ENCODE measurements at places on chromosomes 1 and 21. TPM values are rescaled to one million over a fixed set of nuclear protein-coding genes. Genes with fewer than 3 reads are reported as not detected.

DNA sequence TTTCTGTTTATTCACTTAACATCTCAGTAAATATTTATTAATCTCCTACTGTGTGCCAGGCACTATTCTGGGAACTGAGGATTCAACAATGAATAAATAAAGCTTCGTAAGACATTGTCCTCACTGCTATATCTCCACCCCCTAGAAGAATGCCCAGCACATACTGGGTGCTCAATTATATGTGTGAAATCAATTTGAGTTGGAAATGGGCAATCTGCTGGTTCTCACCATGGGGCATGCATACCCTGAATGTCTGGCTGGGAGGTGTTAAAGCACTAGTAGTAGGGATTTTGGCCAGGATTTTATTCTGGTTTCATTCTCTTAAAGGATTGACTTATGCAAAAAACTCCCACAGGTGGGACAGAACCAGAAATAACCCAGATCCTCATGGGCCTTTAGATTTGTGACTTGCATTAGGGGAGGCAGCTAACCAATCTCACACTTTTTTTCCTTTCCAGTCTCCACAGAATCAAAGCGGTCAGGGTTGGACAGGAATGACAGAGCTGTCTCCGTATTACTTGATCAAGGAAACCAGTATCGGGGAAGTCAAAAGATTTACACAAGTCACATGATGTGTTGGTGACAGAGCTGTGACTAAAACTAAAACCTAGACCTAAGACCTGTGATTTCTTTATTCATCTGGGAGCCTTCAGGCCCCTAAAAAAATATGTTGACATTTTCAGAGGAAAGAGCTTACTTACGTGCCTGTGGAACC, 12.8 kb downstream of the GFI1 start:
- no peak for DNase-seq

DNA sequence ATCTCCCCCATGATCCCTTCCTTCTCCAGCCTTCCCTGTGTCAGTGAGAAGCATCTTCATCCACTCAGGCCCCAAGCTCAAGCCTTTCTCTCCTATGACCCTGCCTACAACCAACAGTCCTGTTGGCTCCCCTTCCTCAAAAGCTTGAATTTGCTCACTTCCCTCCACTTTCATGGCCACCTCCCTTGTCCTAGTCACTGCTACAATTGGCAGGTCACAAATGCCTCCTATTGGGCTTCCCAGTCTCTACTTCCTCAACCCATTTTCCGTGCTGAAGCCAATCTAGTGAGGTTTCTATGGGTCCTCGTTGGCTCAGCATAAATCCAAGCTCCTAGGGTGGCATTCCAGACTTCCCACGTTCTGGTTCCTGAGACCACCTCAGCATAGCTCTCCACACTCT, 40.2 kb upstream of the SLC6A9 start:
- no peak for DNase-seq

KIAA1614 gene
- total RNA-seq = 0.08 TPM

E2F2 gene
- total RNA-seq = 5.4 TPM

- DNase-seq = no peak
Observed at GRCh38 chr1:8426996-8427395, 109.1 kb downstream of the SLC45A1 start.

DNA sequence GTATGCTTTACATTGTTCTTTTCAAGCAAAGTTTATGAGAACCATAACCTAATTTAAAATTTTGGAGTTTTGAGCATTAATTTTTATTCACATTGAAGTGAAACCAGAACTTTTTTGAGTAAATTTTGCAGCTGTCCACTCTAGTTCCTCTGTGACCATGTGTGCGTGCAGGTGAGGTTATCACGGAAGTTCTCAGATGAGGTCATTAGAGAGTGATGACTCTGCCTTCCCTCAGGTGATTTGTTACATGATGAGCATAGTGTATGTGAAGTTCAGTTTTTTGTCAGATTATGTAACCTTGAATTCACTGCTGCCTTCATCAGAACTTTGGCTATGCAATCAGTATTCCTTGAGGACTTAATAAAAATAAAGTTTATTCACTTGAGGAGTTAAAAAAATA, 828.2 kb downstream of the ADGRL2 start:
- DNase-seq = no peak

FNBP1L gene
- 3.1 TPM for total RNA-seq

- DNase-seq = no peak
Observed at GRCh38 chr1:89499320-89499719, 25.3 kb upstream of the LRRC8B start.

All from T-helper 17 cell (primary cell).